ENCODE measurements at places on chromosomes 3 and 15.

DNA sequence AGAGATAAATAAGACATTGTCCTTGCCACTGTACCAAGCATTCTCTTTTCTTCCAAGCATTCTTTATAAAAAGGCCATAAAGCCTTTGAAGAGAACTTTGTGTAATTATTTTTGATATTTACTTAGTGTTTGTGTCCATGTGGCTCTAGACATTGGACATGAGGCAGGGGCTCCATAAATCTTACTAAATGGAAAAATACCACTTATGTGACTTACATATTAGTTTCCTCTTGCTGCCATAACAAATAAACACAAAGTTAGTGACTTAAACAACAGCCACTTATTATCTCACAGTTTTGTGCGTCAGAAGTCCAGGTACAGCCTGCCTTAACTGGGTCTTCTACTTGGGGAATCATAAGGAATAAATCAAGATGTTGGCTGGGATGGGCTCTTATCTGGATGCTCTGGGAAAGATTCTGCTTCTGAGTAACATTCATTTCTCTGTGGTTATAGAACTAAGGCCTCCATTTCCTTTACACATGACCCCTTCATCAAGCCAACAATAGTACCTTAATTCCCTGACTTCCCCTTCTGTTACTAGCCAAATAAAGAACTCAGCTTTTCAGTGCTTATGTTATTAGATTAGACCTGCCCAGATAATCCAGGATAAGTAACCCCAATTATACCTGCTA, 59.9 kb upstream of the COL8A1 start:
- DNase-seq, result no peak

DNA sequence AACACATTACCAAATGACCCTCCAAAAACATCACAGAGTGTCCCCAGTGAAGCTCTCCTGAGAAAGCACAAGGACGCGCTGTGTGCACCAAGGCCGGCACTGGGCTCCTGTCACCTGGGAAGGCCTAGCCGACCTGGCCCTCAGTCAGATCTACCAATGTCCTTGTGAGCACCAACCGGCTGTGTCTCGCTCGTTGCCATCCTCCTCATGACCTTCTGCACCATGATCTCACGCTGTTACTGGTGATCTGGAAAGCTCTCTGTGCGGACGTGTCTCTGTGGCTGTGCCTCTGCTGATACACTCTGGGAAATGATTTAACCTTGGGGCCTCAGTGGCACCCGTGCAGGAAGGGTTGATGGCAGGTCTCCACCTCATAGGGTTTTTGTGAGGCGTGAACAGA, 24.2 kb downstream of the ZXDC start:
- DNase-seq, result no peak

GRCh38 chr15:34782901-34783300, 12.4 kb downstream of the ACTC1 start:
- DNase-seq, result no peak

- DNase-seq, result no peak
Observed at GRCh38 chr15:80527961-80528360, 123.8 kb downstream of the ARNT2 start.

- DNase-seq, result no peak
Observed at GRCh38 chr3:177694316-177694715, 497.0 kb upstream of the TBL1XR1 start.

- DNase-seq, result no peak
Observed at GRCh38 chr15:56484287-56484686, 19.4 kb upstream of the MNS1 start.

GRCh38 chr3:14324224-14324944, 78.0 kb upstream of the SLC6A6 start:
- no peak for DNase-seq

- no peak for DNase-seq
Observed at GRCh38 chr15:66625974-66626373, 60.2 kb upstream of the LCTL start.

GRCh38 chr3:168096210-168096652, 507 bp upstream of the GOLIM4 start:
- DNase-seq, result no peak

GRCh38 chr15:63221346-63221745, 31.9 kb downstream of the RAB8B start:
- DNase-seq, result no peak

- DNase-seq, result no peak
Observed at GRCh38 chr3:85726241-85726640, 767.5 kb downstream of the CADM2 start.

DNA sequence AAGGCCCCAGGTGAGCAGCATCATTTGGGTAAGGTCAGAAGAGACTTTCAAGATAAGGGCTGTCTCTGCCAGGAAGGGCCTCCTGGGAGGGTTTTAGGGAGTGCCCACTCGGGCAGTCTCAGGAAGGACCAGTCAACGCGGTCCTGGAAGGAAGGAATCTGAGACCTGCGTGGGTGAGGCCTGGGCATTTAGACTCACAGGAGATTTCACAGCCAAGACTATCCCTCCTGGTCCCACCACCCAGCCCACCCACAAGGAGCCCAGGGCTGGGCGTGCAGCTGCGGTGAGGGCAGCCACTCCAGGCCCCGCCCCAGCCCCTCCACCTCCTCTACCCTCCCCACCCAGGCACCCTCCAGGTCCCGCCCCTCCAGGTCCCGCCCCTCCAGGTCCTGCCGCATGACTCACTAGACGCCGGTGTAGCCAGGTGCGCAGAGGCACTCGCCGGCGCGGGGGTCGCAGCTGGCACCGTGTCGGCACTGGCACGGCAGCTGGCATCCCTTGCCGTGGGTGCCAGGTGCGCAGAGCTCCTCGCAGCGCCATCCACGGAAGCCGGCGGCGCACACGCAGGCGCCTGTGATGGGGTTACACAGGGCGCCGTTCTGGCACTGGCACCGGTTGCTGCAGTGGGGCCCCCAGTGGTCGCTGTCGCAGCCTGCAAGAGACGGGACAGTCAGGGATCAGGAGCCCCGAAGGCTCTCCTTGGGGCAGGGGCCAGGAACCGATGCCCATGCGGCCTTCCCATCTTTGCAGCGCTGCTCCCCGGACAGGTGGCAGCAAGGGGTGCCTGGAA, 112.7 kb downstream of the RAB11A start:
- peak; percentile 48 for DNase-seq

- DNase-seq, result no peak
Observed at GRCh38 chr3:141009496-141009895, 41.7 kb upstream of the SPSB4 start.

DNA sequence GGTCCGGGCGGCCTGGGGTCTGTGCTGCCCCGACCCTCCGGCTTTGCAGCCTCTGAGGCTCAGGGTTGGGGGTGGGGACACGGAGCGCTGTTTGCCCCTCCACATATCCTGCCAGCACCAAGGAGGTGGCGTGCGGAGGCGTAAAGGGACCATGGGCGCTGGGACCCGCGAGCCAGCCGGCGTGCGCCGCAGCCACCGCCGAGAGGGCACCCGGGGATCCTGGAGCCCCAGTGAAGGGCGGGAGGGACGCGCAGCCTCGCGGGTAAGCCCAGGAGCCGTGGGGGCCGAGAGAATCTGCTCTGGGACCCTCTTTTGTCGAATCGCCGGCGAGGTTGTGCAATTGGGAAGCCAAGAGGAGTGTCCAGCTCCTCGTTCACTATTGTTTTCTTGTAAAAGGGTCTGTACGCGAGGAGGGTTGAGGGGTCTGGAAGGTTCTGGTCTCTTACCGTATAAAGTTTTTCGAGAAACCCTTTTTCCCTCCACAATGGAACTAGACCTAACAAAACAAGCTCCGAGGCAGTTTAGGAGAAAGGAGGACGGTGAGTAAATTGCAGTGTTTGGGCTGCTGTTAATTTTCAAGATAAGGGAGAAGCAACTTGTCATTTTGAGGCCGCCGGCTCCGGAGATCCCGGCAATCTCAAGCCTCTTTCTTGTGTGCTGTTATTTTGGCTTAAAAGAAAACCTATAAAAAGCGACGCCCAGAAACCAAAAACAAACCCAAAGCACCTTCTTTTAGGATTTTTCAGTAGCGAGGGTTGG, 29.9 kb upstream of the ST3GAL6 start:
- DNase-seq, result no peak

- DNase-seq, result no peak
Observed at GRCh38 chr3:186365202-186365974, 3.4 kb upstream of the DGKG start.

DNA sequence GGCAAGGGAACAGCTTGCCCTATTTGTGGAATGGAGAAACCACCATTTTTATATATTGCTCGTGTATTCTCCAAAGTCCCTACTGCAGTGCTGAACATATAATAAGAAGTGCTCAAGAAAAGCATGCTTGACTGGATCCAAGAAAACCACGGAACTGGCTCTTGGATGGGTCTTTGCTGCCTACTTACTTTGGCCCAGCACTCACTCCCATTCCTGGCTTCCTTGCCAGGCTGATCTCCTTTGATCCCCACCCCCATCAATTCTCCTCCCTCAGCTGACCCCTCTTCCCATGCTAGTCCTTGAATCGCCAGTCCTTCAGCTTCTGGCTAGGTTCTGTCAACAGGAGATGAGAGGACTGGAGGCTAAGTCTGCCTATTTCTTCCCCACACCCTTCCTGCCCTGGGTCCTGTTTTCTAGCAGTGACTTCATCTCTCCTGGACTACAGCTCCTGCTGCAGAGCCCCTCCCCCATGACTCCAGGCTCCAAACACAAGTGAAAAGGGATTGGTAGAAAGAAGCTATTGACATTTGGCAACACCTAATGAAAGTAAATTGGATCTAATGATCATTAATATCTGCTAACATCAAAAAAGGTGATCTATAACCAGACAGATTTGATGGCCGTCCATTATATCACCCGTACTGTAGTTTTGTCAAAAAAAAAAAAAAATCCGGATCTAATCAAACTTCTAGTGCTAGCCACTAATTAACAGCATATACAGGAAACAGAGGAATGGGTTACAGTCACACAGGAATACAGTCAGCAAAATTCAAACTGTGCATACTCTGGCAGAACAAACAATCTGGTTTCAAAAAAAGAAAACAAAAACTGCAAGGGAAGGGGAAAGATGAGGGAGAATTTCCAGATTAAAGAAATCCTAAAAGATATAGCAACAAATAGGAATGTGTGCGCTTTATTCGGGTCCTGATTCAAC, 7.8 kb downstream of the FAM240A start:
- DNase-seq, result no peak

DNA sequence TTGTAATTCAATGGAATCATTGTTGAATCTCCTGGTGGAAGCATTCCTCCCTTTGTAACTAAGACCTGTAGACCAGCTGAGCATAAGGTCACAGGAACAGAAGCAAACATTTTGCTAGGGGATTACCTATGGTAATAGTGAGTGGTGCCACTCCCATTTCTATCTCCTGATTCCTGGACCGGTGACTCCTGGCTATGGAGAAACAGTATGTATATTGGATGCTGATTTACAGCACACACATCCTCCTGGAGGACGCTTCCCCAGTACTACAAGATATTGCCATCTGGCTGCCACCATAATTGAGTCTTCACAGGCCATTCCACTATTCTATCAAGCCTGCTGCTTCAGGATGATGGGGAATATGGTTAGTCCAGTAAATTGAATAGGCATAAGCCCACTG, 33.3 kb upstream of the XCR1 start:
- no peak for DNase-seq

DNA sequence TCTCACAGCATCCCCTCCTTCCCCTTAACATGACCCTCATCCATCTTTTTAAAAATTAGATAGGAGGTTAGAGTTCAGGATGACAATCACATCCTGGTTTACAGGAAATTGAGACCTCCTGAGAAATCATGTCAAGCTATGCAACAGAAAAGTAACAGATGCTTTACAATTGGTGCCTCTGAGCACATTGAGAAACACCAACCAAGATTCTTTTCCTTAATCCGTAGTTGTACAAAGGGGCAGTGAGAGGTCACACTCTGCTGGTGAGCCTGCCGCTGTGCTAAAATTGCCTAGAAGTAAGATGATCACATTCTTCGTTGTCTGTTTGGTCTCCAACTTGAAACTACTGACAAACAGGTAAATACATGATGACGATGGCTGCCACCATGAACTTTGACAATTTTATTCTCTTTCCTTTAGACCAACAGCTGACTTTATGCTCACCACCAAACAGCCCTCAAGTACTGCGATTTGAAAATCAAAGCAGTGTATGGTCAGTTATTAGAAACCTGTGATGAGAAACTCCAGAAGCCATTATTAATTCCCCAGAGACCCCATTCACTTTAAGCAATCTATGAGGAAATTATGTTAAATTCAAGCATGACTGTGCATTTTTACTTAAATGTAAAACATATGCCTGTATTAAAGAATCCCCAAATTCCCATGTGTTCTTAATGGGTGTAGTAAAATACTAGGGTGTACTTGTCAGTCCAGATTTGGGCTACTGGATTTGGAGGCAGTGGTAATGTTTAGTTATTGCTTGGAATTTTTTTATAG, 210.7 kb upstream of the UBE2E1 start:
- DNase-seq, result no peak

GRCh38 chr3:102676424-102676823, 241.6 kb downstream of the ZPLD1 start:
- no peak for DNase-seq

GRCh38 chr3:66478960-66479359, 21.9 kb downstream of the LRIG1 start:
- DNase-seq, result no peak

GRCh38 chr15:65877749-65878148, 8.5 kb downstream of the RAB11A start:
- DNase-seq, result no peak

- DNase-seq, result no peak
Observed at GRCh38 chr3:154307363-154307762, 16.9 kb downstream of the DHX36 start.

DNA sequence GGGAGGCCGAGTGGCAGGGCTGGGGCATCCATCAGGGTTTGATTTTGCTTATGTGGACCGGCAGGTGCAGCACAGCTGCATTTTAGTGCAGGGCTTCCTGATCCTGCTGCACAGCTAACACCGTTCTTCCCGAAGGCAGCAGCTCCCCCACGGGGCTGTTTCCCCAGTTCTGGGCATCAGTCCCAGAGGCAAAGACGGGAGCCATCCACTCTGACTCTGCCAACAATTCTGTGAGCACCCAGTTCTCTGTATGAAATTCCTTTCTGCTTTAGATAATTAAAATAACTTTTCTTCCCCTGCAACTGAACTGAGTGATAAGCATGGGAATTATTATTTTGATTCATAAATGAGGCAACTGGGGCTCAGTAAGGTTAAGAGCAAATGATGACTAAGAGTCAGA, 262.9 kb upstream of the ATP10A start:
- DNase-seq, result no peak

GRCh38 chr15:27182561-27183110, 211.7 kb downstream of the GABRG3 start:
- no peak for DNase-seq

All from activated CD4-positive, CD25-positive, alpha-beta regulatory T cell (primary cell).